Activated CD4-positive, alpha-beta T cell treated with anti-CD3 and anti-CD28 coated beads, Interleukin-2, amount 10 ng/mL, durations not matched to agents 7 days and 5 days (primary cell): ENCODE measurements at places on chromosomes 6 and 20.

DNA sequence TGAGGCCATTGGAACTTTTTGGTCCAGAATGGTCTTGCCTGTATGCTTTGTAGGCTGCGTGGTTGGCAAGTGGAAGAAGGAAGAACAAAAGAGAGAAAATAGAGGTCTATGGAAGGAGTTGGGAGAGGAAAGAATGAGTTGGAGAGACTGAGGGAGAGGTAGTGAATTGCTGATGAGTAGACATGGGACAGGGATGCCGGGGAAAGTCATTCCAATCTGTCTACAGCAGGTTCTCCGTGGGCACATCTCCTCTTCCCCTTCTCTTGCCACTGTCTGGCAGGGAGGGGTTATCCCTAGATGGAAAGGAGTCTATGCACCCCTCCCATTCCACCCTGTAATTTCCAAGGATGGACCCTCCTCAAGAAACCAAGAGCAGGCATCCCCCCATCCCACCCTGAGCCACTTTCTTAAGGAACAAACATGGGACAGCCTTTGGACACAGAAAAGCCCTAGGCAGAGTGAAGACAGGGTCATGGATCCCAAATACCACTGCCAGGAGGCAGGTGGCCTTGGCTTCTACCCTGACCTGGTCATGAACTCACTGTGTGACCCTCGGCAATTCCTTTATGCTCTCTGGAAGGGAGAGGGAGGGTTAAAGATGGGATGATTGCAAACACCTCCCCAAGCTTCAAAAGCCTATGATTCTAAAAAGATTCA, 196.9 kb downstream of the LRFN2 start:
- no peak for DNase-seq

- DNase-seq, result no peak
Measured at GRCh38 chr20:34615477-34615876, 57.0 kb downstream of the MAP1LC3A start.

DNA sequence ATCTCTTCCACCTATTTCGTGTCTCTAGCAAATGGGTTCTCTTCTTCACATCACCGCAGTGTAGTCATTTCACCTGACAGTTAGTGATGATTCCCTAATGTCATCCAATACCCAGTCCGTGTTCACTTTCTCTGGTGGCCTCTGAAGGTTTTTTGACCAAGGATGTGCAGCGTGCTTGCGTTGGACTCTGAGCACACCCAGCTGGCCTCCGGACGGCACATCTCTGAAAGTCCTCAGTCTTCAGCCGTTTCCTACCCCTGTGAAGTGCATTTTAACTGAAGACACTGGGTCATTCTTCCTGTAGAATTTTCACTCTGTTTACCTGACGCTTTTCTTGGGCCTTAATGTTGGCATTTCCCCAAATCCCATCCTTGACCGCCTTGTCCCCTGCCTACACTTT, 98.7 kb downstream of the ERMARD start:
- no peak for DNase-seq

- no peak for DNase-seq
Measured at GRCh38 chr20:19462491-19462890, 250.0 kb downstream of the SLC24A3 start.

- DNase-seq, result no peak
Measured at GRCh38 chr20:59569305-59569704, 35.0 kb upstream of the PHACTR3 start.

- DNase-seq, result no peak
Measured at GRCh38 chr20:33169176-33169794, 1.3 kb downstream of the BPIFA2 start.

DNA sequence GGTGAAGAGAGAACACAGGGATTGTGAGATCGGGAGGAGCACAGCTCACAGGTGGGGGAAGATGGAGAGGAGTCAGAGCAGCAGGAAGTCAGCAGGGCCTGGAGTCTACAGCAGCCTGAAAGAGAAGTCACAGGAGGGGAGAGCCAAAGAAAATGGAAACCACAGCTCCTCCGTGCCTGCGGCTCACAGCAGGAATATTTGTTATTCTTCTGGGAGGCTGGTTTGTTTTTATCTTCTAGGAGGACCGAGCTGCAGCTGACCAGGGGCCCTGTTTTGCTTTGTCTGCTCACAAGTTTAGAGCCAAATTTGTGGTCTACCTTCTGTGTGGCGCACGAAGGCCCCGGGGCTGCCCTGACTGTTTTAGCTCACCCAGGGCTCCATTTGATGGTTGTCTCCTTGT, 81.8 kb downstream of the CLIC5 start:
- DNase-seq, result no peak

DNA sequence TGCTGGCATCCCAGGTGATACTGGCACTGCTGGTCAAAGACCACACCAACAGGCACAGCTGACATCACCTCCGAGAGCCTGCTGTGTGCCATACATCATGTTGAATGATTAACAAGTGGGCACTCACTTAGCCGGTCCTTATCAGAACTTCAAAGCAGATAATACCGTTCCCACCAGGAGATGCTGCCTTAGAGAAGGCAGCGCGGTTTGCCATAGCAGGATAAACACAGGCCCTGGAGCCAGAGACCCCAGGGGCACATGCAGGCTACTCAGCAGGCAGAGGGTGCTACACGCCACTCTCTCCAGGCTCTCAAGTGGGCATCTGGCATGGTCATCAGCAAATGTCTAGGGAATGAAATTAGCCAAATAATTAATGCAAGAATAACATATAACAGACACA, 86.5 kb upstream of the CST7 start:
- no peak for DNase-seq

- DNase-seq, result no peak
Measured at GRCh38 chr6:39786649-39787048, 5.5 kb upstream of the DAAM2 start.

- no peak for DNase-seq
Measured at GRCh38 chr20:1341561-1342265, 12.8 kb upstream of the SDCBP2 start.

DNA sequence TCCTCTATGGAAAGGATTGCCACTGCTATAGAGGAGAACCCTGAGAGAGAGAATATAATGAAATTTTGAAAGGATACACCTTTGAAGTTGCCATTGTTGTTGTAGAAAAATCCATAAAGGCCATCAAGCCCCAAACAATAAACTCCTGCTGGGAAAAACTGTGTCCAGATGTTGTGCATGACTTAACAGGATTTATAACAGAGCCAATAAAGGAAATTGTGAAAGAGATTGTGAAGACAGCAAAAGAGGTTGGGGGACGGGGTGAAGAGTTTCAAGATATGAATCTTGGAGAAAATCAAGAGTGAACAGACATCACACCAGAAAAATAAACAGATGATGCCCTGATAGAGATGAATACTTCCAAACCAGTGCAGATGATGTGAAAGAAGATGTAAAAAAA, 396.4 kb downstream of the BCKDHB start:
- no peak for DNase-seq

- no peak for DNase-seq
Measured at GRCh38 chr6:26414281-26414680, 12.2 kb downstream of the BTN3A1 start.

GRCh38 chr20:63091901-63092659, 85.3 kb upstream of the BHLHE23 start:
- DNase-seq, result no peak

DNA sequence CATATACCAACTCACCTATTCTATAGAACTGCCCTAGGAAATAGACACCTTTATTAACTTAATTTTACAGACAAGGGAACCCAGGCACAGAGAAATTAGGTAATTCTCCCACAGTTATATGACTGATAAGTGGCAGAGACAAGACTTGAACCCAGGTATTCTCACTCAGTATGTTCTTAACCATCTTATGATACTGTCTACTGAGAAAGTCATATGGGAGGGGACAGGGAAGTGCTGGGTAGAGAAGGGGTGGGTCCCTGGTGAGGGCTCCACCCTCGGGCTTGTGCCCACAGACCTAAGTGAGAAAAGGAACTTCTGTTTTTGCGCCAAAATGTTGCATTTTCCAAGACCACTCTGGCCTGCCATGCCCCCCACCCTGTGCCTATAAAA, 123.5 kb downstream of the RNF144B start:
- DNase-seq, result no peak

GRCh38 chr20:5973172-5973571, 22.7 kb downstream of the MCM8 start:
- no peak for DNase-seq

GRCh38 chr6:4803343-4803744, 27.1 kb downstream of the CDYL start:
- no peak for DNase-seq

DNA sequence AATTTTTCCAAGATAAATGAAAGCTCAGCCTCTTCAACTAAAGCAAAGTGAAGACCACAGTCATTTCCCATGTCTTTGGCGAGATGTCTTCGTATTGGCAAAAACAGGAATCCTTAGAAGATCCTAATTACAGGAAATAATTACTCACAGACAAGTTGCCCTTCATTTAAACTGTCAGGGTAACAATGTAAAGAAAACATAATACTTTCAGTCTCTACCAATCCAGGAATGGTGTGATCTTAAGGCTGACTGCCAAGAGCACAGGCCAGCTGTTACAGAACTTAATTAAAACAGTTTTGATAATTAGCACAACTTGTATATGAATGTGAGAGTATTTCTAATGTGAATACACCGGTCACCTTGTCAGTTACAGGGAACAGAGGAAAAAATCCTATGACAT, 292.2 kb downstream of the PACRG start:
- no peak for DNase-seq

DNA sequence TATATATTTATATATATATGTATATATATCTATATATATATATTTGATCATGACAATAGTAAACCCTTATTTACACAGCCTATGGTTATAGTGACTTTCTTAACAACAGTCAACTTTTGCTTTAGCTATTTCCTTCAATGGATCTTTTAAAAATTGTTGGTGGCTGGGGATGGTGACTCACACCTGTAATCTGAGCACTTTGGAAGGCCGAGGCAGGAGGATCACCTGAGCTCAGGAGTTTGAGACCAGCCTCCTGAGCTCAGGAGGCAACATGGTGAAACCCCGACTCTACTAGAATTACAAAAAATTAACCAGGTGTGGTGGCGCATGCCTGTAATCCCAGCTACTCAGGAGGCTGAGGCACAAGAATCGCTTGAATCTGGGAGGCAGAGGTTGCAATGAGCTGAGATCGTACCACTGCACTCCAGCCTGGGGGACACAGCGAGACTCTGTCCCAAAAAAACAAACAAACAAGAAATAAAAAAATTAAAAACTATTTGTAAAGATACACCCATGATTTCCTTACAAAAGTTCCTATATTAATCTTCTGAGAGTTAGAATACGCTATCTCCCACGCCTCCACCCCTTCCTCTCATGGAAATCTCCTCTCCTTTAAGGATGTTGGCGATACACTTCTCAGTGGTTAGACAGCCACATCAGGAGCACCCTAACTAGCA, 29.2 kb upstream of the CNKSR3 start:
- DNase-seq, result no peak

GRCh38 chr20:38665094-38665493, 59.2 kb upstream of the SLC32A1 start:
- no peak for DNase-seq

- no peak for DNase-seq
Measured at GRCh38 chr6:76708641-76709331, 636.3 kb upstream of the IMPG1 start.

GRCh38 chr6:142378138-142378875, 76.5 kb downstream of the ADGRG6 start:
- no peak for DNase-seq

GRCh38 chr6:132698608-132699007, 15.2 kb downstream of the VNN1 start:
- DNase-seq, result no peak

DNA sequence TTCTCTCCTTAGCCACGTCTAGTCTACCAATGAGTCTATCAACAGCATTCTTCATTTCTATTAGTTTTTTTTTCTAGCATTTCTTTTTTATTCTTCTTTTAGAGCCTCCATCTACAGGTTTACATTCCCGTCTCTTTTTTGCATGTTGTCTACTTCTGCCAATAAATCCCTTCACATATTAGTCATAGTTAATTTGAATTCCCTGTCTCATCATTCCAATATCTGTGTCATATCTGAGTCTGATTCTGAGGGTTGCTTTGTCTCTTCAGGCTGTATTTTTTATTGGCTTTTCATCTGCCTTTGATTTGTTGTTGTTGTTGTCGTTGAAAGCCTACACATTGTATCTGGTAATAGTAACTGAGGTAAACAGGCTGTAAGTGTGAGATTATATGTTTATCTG, 104.6 kb downstream of the HMGCLL1 start:
- no peak for DNase-seq

DNA sequence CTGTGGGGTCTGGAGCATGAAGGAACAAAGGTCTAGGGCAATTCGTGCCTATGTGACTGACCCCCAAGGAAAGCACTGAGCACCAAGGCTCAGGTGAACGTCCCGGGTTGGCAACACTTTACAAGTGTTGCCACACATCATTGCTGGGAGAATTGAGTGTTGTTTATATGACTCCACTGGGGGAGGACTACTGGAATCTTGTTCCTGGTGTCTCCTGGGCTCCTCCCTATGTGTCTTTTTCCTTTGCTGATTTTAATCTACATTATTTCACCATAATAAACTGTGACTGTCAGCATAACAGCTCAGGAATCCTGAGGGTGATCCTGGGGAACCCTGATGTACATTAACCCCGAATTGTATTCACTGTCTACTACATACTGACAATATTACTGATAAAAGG, 207.7 kb upstream of the BMP2 start:
- DNase-seq, result no peak

DNA sequence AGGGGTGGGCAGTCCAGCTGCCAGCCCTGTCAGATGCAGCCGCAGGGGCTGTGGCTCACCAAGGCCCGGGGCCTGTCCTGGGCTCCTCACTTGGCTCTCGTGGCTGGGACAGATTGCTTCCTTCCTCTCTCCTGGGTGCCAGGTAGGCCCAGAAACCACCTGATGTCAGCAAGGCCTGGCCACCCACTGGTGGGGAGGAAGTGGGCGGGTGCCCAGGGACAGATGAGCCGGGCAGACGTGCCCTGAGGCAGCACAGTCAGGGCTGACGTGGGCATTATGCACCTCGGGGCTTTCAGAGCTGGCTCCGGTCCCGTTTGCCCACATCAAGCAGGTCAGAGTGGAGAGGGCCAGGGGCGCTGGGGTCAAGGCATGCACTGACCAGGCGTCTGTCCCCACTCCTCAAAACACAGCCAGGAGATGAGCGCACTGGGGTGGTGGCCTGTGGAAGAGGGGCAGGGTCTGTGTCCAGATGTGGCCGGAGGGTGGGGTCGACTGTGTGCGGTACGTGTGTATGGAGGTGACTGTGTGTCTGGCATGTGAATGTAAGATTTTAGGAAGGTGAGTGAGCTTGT, 133.2 kb upstream of the PTPN1 start:
- DNase-seq, result no peak
